ENCODE measurements at places on chromosomes 6 and 20.

GRCh38 chr6:142035890-142036289 is 96.8 kb upstream of the GJE1 start:
- DNase-seq, result no peak

DNA sequence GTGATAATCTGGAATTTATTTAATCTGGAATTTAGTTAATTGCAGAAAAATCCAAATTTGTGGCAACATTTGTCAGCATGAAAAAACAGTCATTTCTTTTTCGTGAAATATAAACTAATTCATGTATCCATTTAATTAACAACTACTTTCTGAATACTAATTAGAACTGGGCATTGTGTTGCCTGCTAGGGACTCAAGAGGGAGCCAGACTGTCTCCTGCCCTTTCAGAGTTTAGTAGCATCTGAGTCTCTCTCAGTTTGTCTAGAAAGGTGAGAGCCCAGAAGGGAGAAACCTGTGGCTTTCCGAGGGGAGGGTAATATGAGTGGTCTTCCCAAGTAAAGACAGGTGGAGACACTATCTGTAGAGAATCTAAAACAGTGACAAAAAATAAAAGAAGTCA is 210.9 kb upstream of the HDDC2 start:
- peak; percentile 48 for DNase-seq

DNA sequence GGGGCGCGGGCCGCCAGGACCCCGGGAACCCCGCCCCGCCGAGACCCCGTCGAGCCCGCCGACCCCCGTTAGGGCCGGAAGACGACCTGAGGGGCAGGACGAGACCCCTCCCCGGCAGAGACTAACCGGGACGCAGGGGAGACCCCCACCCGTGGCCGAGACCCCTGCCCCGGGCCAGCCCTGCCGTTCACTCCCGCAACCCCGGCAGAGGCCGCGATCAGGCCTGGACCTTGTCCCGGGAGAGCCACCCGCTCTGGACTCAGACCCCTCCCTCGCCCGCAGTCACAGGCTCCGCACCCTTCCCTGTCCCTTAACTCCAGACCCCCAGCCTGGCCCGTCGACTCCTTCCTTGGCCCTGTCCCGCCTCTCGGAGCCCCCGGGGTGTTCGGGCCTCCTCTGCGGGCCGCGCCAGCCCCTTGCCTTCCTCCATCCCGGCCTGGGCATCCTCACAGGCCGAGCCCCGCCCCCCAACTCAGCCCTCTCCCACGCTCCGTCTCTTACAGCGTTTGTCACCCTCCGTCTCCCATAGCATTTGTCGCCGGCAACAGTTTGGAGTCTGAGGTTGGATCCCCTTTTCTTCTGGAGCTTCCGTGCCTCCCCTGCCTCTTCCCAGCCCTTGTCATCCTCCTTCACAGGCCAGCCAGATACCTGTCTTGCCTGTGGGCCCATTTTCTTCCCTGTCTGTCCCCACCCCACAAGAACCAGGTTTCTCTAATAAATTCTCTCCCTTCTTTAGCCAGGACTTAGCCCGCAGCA is 569 bp downstream of the TCEA2 start:
- DNase-seq, result no peak

DNA sequence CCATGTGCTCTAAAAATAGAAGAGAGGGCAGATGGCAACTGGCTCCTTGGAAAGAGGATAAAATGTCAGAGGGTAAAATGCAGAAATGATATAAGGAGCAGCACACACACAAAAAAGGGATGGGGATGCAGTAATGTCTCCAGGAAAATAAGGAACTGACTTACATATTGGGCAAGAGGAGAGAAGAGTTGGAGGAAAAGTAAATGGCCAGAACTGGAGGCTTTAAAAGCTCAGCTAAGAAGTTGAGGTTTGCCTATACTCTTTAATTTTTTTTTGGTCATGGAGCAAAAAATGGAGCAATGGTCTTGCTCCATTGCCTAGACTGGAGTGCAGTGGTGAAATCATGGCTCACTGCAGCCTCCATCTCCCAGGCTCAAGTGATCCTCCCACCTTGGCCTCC is 93.7 kb downstream of the SULF2 start:
- DNase-seq, result peak; percentile 36

- peak; percentile 83 for DNase-seq
These were observed 57.8 kb upstream of the NKAIN2 start for GRCh38 chr6:123745895-123746294.

DNA sequence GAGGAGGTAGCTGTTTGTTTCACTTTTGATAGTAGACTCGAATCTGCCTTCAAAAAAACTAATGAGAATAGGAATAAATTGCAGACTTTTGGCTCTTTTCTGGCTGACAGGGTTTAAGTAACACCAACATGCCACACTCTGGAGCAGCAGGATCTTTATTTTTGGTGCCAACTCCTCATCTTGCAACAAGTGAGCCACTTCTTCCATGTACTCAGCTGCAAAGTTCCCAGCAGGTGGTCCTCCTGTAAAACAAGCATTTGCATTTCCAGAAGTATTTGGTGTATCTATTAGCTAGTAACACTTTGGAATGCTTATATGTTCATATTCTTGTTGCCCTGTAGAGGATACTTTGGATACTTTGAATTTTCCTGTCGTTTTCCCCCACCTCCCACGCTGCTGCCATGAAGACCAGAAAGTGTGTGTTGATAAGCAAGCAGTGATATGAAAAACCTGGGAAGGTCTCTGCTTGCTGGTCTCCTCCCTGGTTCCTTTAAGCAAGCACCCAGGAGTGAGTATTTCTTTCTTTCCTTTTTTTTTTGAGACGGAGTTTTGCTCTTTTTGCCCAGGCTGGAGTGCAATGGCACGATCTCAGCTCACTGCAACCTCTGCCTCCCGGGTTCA is 1.0 kb downstream of the ARMH2 start:
- peak; percentile 61 for DNase-seq

DNA sequence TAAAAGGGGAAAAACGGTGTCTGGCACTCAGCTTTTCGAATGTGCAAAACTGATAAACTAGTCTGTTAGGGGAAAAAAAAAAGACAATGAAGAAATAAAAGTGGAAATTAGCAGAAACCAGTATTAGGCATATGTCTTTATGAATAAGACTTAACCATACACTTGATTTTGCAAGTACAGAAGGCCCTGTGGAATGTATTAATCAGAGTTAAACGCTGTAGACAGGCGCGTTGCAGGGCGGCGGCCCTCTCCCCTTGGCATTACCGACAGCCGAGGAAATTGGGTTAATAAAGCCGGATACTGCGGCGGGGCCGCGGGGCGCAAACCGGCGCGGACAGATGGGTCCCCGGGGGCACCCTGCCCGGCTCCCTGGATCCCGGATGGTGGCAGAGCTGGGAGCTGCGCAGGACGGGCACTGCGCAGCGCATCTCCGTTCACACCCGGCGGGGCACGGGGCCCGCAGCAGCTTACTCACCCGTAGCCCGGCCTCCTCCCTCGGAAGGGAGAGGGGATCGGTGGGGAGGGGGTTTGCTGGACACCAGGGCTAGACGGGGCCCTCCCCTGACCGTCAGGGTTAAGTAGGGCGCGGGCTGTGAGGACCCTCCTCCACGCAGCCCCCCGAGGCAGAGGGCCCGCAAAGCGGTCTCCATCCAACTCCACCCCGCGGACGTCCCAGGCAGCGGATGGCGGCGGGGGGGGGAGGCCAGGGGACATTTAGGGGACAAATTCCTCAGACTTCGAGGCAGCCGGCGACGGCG is 2.0 kb downstream of the BHLHE23 start:
- no peak for DNase-seq

DNA sequence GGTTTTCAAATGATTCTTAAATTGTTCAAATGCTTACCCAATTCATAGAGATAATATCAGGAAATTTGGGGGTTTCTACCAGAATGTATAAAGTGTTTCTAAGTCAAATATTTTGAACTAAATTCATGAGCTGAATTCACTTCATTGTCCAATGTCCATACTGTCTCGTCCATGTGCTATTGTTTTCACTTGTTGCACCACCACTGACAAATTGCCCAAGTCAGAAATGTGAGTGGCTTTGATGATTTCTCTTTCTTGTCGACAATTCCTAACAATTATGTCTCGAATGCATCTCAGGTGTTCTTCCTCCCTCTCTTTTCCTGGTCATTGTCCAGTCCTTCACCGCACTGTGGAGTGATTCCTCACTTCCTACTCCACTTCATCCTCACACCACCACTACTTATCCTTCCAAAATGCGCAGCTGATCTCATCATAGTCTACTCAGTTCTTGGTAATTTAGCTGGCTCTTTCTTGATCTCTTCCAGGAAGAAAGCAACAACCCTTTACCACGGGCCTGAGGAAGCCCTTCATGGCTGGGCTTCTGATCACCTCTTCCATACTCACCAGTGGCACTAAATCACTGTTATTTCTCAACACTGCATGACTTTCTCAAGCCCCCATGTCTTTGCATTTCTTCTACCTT is 161.1 kb downstream of the FOXA2 start:
- no peak for DNase-seq

GRCh38 chr20:43191946-43192863 is 2.5 kb upstream of the PTPRT start:
- DNase-seq, result peak; percentile 6

DNA sequence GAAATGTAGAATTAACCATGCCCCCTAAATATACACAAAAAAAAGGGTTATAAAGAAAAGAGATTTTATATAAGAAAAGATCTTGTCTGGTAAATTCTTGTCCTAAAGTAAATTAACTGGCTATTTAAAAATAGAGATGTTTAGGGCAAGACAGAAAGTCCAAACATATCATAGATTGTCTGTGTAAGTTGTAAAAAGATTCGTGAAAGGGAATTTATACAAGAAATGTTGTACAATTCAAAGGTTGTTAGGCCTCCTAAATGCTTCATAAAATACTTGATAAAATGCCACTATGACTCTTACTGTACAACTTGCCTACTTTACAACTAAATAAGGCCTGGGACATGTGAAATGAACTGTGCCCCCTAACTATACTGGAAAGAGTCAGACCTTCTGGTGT is 21.9 kb upstream of the AGPAT4 start:
- no peak for DNase-seq

- peak; percentile 54 for DNase-seq
These were observed 74.6 kb upstream of the TAB2 start for GRCh38 chr6:149242883-149243282.
